Stimulated activated CD4-positive, alpha-beta T cell treated with anti-CD3 and anti-CD28 coated beads, Interleukin-12 subunit alpha, Interleukin-12 subunit beta, amount 100 ng/mL, for 4 hours (primary cell): ENCODE measurements at places on chromosomes 5 and 9.

GRCh38 chr9:15389173-15389572 lies 33.5 kb upstream of the SNAPC3 start:
- DNase-seq = no peak

DNA sequence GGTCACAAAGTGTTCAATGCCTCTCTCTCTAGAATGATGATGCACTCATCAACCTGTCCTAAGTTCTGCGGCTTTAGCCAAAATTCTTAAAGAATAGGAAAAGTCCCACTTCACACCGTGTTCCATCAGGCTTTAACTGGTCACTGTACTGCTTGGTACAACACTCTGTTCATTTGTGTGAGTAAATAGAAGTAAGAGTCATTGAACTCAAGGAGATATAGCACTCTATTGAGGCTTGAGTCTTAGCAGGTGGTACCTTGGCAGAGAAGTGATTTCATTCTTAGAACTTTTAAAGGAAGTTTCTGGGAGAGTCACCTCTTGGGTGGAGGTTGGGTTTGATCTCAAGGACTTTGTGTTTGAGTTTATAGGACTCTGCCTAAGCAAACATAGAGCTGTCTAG lies 92.6 kb downstream of the TENT4A start:
- DNase-seq = no peak

DNA sequence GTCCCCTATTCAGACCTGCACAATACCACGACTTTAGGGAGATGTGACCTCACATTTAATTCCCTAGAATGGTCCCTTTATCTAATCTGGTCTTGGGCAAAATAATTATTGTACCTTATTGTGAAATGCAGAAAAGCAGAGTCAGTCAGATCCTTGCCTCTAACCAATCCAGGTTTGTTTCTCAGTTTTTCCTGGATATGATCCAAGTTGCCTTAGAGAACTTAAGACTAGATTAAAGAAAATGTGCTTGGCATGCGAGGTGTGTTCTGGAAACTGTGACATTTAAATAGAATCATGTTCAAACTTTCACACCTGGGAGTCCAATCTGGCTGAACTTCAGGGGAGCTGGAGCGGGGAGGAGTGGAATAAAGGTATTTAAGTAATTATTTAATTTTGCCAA lies 696.2 kb downstream of the DNAH5 start:
- DNase-seq = no peak

- no peak for DNase-seq
Observed at GRCh38 chr5:38426986-38427950, 129.2 kb downstream of the LIFR start.

GRCh38 chr5:106454651-106455415 lies 1215.9 kb downstream of the EFNA5 start:
- no peak for DNase-seq

DNA sequence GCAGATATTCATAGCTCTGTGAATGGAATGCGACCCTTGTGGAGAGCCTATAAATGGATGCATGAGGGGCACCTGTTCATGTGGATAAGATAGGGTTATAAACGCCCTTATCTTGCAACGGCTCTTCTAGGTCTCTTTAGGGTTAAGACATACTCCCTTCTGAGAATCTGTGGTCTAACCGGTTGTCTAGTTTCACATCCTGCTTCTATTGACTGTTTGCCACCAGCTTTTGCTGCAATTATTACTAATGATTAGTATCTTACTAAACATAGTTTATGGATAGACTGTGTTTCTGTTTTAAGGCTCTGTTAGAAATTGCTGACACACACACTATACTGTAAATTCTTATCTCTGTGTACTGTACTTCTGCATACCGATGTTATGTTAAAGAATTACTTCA lies 198.9 kb upstream of the CYLC2 start:
- DNase-seq = no peak

DNA sequence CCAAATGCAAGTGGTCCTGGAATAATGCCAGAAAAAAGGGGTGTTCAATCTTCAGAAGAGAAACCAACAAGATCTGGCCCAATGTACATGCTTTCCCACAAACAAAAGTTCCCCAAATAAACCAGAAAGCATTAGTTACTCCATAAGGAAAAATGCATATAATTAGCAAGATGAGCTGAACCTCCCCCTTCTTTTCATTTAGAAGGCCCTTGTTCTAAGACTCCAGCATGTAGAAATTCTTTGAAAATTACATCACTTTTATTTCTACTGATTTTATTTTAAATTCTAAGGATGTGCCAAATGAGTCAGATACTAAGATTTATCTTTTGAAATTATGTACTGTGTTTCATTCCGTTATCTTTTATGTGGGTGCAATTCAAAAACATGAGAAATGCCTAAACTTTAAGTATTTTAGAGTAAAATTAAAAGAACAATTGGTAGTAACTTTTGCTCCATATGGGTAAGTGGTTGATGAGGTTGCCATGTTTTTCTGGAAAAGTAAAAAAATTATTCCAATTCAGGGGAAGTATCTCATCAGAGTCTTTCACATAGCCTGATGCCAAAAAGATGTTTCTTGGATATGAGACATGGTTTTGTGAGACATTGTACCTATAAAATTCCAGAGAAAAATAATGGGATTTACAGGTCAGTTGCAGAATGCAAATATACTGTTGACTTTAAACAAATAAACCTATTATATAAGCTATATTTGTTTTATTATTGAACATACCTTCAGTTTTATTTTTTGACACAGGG lies 106.5 kb upstream of the CCDC112 start:
- no peak for DNase-seq

DNA sequence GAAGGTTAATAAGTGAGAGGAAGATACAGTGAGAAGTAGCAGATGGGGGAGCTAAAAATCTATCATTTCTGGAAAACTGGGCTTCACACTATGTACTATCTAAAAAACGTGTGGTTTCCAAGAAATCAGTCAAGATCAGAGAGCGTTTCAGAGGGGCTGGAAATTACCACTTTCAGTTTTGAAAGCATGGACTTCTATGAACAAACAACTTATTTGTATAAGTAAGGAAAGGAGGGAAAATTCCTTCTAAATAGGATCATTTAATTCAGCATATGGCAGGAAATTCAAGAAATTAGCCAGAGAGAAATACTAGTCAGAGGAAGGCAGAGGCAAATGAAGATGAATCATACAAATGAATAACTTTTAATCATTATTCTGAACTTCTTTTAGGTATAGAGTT lies 11.3 kb downstream of the TNC start:
- no peak for DNase-seq

- no peak for DNase-seq
Observed at GRCh38 chr9:128912270-128912853, 8.4 kb upstream of the PHYHD1 start.

- DNase-seq = no peak
Observed at GRCh38 chr5:56176871-56177533, 56.1 kb downstream of the ANKRD55 start.

DNA sequence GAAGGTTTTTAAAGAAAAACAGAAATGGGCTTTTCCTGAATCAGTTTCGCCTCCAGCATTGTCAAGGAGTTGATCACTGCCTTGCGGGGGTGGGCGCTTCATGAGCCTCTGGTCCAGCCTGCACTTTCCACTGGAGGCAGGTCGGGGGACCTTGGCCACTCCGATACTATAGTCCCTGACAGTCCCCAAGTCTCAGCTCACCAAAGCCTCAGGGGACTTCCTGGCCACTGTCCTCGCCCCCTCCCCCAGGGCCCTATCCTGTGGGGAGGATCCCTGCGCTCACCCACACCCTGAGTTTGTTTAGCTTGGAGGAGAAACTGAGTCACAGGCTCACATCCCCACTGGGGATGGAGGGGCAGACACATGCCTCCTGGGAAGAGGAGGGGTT lies 1.4 kb downstream of the SLC6A19 start:
- no peak for DNase-seq
